ENCODE measurements at places on chromosomes 11 and 22.
A peak's percentile ranks its signal among the peaks of the same experiment; 100 is the strongest.

- DNase-seq, result no peak
These were observed 24.3 kb upstream of the PICK1 start for GRCh38 chr22:38032681-38033521.

GRCh38 chr11:4467811-4468606 is 14.4 kb upstream of the OR52K1 start:
- DNase-seq, result no peak

- no peak for DNase-seq
These were observed 104.2 kb downstream of the MTNR1B start for GRCh38 chr11:93073508-93074280.

DNA sequence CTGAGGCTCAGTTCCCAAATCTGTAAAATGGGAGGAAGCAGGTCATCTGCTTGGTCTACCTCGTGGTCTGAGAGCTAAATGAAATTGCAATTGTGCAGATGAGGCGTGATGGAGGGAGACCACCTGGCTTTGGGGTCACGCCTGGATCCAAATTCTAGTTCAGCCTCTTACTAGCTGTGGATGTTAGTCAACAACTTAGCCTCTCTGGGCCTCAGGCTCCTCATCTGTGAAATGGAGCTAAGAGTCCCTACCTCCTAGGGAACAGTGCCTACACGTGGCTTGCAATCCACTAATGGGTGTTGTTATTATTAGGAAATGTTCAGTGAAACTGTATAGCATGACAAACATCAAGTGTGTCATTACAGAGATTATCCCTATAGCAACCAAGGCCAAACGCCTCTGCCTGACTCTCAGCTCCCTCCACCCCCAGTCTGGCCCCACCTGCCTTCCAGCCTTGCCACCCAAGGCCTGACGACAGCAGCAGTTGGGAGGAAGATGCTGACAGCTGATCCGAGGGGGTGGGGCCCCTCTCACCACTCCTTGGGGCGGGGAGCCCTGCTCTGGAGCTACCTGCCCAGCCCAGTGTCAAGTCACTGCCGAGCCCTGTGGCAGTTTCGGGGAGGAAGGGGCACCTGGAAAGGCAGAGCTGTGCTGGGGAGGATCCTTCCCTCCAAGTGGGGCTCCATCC is 1.7 kb upstream of the RHOD start:
- peak; percentile 18 for DNase-seq
